Muscle of leg (tissue), 16 donors: ENCODE measurements at places on chromosomes 5 and 9. TPM values are rescaled to one million over a fixed set of nuclear protein-coding genes. Genes with fewer than 3 reads are reported as not detected.

DNA sequence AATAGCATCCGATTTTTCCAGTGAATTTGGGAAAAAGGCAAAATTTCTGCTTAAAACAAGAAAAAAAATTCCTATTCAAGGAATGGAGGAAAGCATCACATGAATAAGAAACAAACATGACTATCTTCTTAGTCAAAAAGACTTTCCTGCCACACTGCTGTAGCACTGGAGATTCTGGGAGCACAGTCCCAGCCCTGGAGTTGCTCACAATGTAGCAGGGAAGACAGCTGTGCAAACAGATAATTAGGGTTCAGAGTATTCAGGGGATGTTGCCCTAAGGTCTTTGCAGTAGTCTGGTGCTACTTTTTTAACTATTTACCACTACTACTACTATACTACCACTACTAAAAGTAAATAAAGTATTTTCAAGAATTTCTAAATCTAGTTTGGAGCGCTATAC, 86.5 kb downstream of the BNC2 start:
- H3K27me3 ChIP-seq: no peaks in the 10 kb centered on the region
- H3K36me3 ChIP-seq: no peaks in the 10 kb centered on the region
- no peak overlapping the region for H3K27ac ChIP-seq
- DNase-seq: no peak

- no peaks in the 10 kb centered on the region for H3K4me1 ChIP-seq
- no peak overlapping the region for H3K4me3 ChIP-seq
- no peaks in the 10 kb centered on the region for H3K36me3 ChIP-seq
Measured at GRCh38 chr5:120805131-120805530, 341.0 kb downstream of the PRR16 start.

DNA sequence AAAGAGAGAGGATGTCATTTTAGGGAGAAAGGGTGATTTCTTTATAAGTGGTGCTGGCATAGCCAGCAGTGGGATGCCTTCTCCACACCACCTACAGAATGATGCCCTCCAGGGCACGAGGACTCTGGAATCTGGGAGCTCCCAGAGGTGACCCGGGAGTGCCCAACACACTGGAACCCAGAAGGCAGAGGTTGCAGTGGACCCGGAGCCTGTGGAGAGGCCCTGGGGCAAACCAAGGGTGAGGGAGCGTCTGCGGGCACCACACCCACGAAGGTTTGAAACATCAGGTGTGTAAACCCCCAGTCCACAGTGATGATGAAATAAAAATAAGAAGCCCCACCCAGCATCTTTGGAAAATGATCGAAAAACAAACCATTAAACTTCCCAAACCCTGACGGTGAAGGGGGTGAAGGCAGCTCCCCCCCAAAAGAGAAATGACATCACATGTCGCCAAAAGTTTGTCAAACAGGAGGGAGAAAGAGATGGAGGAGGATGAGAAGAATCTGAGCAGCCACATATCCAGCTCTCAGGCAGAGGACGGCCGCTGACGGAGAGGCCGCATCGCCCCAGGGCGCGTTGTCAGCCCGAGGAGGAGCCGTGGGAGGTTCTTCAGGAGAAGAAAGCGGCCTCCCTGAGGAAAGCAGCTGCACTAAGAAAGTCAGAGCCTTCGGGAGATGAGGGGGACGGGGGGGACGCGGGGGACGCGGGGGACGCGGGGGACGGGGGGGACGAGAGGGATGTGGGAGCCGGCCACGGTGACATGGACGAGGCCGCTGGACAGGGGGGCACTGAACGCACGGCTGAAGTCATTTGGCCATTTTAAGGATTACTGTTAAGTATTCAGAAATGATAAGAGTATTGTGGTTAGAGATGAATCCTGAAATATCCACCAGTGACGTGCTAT, 43.1 kb upstream of the NSMF start:
- H3K27ac ChIP-seq: no peak overlapping the region
- no peak overlapping the region for H3K4me3 ChIP-seq
- no peaks in the 10 kb centered on the region for H3K27me3 ChIP-seq
- no peaks in the 10 kb centered on the region for H3K4me1 ChIP-seq
- peaks cover 3% of the 10 kb centered on the region for H3K36me3 ChIP-seq
- no peak for DNase-seq

Gene PCDHA5
- total RNA-seq: 0.04 TPM

Gene RGMB
- total RNA-seq: 29.5 TPM

Gene DYNC2I2
- 40.8 TPM for total RNA-seq
